Astrocyte (in vitro differentiated cells and primary cell): ENCODE measurements at places on chromosomes 11 and 22. TPM values are rescaled to one million over a fixed set of nuclear protein-coding genes. Genes with fewer than 3 reads are reported as not detected.

- peak; percentile 51 for DNase-seq
These were observed 133.7 kb downstream of the CTTN start for GRCh38 chr11:70532066-70532440.

DNA sequence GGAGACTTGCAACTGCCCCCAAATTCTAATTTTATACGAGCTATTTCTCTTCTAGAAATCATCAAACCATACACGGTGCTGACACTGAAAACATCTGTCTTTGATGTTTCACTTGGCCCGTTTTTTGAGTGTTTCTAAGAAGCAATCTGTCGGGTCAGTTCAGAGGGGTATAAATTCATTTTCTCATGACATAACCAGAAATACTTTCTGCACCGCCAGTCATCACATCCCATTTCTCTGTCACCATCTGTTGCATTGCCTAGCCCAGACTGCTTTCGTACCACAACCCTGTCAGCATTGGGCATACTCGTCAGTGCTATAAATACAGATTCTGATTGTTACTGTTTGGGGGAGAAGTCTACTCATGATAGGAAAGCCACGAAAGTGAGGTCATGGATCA lies 63.1 kb upstream of the CCDC90B start:
- DNase-seq, result no peak

APOL4 gene
- 0.07 TPM in 1 of 2 replicates, not detected in the other for total RNA-seq

TRIM49C gene
- 0.45 TPM in 1 of 2 replicates, not detected in the other for total RNA-seq

BAIAP2L2 gene
- total RNA-seq, result 0.54 and 0.94 TPM in 2 replicates

CTSC gene
- 160 and 195 TPM in 2 replicates for total RNA-seq
